ENCODE measurements at places on chromosomes 6 and 20.

DNA sequence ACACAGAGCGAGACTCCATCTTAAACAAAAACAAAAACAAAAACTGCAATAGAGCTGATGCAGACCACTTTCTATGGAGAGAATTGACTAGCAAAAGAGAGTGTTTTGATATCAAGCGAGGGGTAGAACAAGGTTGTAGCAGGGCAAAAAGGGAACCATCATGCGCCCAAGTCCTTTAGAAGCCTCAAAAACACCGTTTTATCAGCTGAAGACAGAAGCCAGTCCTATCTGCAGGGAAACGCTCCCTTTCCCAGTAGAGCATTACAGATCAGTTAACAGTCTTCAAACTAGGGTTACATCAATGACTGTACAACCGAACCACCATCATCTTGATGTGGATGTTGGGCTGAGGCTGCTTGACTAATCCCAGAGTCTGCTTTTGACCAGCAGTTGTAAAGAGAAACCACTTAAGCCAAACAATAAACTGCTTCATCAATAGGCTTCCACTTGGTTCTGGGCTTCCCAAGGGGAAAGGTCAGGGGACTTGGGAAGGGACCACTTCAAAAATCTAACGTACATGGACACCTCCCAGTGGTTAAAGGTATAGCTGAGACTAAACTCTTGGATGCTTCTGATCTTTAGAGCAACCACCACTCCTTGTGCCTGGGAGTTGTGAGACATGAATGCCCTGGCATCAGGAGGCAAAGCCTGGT, 59.6 kb upstream of the SPDEF start:
- DNase-seq, result no peak

DNA sequence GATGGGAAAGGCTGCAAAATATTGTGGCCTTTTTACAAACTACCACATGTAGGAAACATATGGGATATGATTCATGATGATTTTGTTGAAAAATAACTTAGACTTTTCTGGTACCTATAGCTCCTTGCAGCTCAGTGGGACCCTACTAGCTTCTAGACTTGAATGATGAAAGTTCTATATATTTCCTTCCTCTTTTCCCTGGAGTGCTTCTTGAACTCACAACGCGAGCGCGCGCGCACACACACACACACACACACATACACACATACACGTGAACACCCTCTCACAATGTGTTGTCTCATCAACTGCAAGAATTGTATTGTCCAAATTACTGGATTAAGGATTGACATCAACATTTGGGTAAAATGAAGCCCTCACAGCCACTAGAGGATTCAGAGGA, 61.9 kb downstream of the TOX2 start:
- DNase-seq, result no peak

- no peak for DNase-seq
These were observed 96.5 kb downstream of the PLEKHG1 start for GRCh38 chr6:150696190-150696589.

- no peak for DNase-seq
These were observed 30.2 kb upstream of the TBC1D7 start for GRCh38 chr6:13358511-13358910.

DNA sequence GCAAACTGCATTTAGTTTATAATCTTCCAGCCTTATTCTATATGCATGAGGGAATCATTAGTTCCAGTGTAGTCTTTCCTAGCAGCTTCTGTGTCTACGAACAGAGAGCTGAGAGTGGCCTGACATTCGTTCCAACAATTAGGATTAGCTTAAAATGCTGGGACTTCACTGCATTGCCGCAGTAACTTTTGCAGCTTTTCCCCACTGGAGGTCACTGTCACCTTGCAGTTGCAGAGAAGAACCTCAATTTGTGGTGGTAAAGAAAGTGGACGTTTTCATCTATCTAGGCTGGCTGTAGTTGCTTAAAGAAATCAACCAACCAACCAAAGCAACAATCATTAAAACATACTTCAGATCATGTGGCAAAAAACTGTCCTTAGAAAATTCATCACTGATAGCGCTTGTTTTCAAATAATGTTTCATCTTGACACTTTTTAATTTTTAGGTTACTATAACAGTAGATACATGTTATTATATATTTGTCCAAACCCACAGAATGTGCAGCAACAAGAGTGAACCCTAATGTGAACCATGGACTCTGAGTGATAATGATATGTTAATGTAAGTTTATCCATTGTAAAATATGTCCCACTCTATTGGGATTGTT, 12.2 kb downstream of the MYLK4 start:
- DNase-seq, result peak; percentile 54

GRCh38 chr6:165178056-165178455, 131.3 kb downstream of the C6orf118 start:
- peak; percentile 98 for DNase-seq

DNA sequence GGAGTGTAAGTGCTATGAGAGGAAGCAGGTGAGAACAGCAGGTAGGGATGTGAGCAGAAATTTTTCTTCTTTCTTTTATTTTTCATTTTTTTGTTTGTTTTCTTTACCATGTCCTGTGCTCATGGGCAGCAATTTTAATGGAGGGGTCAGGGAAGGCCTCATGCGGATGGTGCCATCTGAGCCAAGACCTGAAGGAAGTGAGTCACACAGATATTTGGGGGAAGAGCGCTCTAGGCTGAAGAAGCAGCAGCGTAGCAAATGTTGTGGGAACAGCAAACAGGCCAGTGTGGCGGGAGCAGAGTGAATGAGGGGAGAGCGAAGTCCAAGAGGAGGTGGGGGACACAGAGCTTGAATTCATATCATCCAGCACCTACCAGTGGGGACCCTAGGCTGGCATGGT, 12.7 kb downstream of the SPDEF start:
- peak; percentile 56 for DNase-seq

DNA sequence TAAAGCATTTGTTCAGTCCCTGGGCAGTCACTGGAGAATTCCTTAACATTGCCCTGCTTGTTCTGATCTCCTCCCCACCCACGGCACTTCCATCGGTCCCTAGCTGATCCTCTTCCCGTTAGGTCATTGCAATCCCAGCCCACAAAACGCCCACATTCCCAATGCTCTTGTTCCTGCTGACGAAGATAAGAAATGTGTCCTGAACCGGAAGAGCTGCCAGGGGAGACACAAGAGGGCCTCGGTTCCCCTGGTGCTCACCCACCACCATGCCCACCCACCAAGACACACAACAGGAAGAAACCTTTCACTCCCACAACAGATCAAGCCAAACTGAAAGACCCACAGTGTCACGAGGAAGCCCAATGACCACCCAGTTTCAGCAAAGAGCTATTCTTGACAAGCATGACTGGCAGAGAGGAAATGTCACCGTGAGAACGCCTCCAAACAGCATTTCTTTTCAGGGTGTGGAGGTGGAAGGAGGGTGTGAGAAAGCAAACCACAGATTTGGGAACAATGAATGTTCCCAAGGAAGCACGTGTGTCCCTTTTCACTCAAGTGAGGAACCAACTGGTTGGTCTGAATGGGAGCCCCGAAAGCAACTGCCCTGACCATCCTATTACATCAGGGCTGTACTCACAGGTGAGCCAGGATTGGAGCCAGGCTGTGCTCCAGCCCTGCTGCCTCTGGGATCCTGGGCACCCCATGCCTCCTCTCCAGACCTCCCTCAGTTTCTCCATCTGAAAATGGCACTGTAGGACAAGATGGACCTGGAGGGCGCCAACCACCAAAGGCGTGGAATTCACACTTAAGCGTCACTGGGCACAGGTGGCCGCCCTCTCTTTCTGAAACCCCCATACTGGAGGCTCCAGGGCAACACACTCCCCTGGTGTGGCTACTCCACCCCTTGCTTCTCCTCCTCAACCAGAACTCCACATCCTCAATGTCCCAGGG, 97.5 kb downstream of the ZMYND8 start:
- DNase-seq, result peak; percentile 62

DNA sequence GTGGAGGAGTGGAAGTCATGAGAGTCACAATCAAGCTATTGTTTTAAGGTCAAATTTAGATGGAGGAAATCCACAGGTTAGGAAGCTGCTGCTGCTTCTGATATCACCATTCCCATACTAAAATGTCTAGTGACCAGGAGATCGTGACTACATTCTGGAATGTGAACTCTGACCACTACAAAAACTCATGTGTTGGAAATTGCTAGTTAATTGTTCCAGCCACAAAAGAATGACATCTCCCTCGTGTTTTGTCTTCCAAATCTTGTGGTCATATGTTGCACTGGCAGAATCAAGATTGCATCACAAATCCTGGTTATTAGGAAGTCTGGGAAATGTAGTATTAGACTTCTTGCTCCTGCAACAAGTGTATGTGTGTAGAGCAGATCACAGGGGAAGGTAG, 441.9 kb downstream of the CD109 start:
- peak; percentile 31 for DNase-seq

GRCh38 chr6:37513155-37513554, 13.5 kb upstream of the CCDC167 start:
- no peak for DNase-seq

DNA sequence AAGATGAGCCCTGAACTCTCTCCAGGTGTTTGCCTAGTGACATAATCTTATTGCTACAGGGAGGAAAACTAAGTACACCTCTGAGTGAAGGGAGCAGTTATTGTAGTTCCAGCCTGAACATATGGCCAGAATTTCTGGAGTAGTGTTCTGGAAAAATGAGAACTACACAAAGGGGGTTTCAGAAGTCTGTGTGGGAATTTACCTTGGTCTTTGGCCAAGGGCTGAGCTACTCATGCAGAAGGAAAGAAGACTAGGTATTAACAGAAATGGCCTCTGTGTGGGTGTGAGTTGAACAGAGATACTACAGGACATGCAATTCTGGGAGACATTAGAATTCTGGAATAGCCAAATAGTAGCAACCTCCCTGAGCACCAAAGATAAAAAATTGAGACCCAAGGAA, 1009.7 kb upstream of the GJE1 start:
- DNase-seq, result no peak

- DNase-seq, result peak; percentile 93
These were observed 28.0 kb upstream of the PTGIS start for GRCh38 chr20:49595811-49596561.

GRCh38 chr6:24923885-24924401, 11.8 kb downstream of the RIPOR2 start:
- DNase-seq, result no peak

DNA sequence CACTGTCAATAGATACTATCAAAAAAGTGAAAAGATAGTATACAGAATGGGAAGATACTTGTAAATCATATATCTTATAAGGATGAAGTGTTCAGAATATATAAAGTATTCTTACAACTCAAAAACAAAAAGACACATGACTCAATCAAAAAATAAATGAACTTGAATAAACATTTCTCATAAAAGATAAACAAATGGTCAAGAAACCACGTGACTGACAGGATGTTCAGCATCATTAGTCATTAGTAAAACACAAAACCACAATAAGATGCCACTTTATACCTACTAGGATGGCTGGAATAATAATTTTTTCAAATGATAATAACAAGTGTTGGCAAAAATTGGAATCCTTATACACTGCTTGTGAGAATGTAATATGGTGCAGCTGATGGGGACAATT, 729.1 kb upstream of the HS3ST5 start:
- peak; percentile 34 for DNase-seq

Data from LHCN-M2 (cell line).